ENCODE measurements at places on chromosomes 12 and 14.

GRCh38 chr12:25422241-25422640 lies 130.8 kb downstream of the LMNTD1 start:
- no peak for DNase-seq

DNA sequence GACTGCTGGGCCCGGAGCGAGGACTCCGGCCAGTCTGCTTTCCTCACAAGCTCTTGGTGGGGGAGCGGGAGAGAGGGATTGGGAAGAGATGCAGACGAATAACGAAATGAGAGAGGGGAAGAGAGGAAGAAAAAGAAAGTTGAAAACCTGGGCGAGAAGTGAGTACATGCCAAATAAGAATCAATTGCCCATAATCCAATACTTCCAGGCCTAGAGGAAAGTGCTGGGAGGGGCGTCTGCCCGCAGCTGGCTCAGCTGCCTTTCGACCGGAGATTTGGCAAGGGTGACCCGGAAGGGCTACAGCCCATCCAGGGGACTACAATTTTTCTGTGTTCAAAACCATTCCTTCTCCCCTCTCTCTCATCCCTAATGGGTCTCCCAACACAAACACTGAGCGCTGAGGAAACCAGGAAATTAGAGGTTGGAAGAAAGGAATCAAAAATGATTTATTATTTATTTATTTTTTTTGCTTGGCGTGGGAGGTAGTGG lies 4.9 kb downstream of the NKX2-1 start:
- DNase-seq, result peak; percentile 16

GRCh38 chr12:76611533-76611932 lies 52.0 kb upstream of the OSBPL8 start:
- DNase-seq, result no peak

DNA sequence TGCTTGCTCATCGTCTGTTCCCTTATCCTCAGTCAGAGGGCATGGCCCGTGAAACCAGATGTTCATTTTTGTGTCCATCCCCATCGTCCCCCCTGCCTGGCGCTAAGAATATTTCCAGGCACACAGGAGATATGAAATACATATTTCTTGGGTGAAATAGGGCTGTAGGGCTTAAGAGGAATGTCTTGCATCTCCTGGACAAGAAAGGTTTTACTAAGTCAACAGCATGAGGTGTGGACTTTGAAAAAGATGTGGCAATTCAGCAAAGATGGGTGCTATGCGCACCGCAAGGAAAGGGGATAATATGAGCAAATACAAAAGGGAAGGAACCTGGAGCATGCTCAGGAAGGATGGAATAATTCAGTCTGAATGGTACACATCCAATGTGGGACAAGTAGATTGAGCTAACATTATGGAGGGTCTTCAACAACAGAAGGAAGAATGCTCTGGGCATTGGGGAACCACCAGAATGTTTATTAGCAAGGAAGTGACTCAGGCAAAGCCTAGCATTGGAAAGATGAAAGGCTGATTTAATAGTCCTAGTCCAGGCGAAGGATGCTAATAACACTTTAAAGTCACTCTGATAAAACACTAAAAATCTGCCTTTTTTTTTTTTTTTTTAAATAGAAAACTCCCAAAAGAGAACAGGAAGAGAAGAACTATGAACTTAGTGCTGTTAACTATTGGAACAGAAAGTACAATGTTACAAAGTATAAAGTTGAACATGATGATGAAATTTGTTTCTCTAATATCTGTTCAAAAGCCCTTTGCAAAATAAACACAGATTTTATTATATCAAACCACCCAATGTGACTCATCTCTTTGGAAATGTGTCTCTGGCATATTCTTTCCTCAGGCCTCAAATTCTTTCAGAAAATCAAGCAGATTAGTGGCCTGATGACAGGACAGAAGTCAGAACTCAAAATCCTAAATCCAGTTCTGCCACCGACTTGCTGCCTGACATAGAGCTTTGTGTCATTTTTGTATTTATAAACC lies 449.5 kb downstream of the BCAT1 start:
- no peak for DNase-seq

- DNase-seq, result no peak
Observed at GRCh38 chr14:22535916-22536315, 53.1 kb downstream of the DAD1 start.

GRCh38 chr12:99985129-99985570 lies 414 bp upstream of the ANKS1B start:
- no peak for DNase-seq

DNA sequence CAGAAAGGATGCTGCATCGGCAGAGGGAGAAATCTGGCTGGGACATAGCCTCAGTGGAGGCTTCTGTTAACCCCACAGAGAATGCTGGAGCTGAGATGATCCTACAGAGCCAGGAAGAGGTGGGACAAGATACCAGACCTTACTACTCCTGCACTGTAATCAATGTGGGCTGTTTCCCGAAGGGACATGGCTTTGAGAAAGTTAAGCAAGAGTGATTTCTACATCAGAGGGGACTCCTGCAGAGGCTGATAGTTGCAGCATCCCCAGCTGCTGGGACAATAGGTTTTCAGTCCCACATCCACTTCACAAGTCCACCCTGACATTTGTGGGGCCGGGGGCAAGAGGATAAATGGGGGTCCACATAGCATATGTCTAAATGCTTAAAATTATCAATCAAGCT lies 22.5 kb upstream of the CMKLR1 start:
- no peak for DNase-seq

DNA sequence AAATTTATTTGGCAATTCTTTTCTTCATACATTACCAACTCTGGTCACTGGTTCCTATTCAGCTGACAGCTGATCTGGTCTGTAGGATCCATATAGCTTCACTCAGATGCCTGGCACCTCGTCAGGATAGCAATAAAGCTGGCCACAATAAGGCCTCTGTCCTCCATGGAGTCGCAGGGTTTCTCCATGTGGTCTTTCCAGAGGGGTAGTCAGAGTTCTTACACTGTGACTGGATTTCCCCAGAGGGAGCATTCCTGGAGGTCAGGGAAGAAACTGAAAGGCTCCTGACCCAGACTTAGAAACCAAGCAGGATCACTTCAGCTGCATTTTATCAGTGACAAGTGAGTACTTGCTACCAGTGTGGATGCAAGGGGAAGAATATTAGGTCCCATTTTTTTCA lies 34.9 kb upstream of the SIX1 start:
- no peak for DNase-seq

DNA sequence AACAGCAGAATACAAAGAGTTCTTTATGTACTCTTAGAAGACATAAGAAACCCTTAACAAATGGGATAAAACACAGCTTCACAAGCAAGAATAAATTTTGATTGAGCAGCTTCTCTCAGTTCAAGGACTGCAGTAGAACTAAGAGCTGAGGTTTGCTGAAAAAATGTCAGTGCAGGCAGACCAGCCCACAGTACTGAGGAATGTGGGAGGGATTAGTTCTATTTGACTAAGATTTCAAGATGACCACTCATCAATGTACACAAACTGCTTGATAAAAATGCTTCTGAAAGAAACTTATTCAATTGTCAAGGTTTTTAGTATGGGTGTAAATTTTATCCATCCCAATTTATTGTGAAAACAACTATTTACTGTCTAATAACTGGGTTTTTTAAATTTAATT lies 138.4 kb downstream of the SEC23A start:
- no peak for DNase-seq

DNA sequence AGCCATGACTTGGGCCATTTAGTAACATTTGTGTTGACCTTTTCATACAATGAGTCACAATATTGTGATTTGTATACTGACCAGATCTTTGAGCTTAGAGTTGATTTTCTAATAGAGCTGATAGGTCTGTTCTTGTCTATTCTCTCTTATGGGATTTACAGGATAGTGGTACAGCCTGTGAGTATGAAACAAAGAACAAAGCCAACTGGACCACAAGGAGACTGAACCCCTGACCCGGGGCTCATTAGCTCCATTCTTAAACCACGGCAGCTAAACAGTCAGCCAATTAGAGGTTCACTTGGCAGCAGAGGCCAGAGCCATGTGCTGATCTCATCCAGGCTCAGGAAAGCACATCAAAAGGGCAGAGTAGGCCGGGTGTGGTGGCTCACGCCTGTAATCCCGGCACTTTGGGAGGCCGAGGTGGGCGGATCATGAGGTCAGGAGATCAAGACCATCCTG lies 59.1 kb upstream of the GNPNAT1 start:
- DNase-seq, result no peak

DNA sequence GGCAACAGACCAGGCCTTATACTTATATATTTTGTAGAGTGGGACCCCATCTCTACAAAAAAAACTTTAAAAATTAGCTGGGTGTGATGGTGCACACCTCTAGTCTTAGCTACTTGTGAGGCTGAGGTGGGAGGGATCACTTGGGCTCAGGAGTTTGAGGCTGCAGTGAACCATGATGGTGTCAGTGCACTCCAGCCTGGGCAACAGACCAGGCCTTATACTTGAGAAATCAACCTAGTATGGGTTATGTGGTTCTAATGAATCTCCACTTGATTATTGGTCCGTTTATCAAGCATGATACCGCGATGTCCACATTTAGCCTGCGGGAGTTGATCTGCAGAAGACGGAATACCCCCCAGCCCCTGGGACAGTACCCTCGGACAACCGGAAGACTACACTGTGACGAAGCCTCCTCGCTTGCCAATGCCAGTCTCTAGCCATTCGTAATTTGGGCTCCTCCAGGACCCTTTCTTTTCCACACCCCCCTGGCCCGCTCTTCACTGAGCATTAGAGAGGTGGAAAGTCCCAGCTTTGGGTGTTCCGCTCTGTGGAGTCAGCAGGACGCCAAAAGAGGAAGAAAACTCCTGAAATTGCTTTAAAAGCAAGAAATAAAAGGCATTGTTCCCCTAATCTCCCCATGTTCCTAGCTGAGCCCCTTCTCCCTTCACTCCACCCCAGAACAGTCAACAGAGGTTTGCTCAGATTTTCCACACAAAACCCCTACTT lies 19.4 kb downstream of the LTBP2 start:
- DNase-seq, result no peak

- DNase-seq, result no peak
Observed at GRCh38 chr12:107605293-107605692, 80.3 kb upstream of the PWP1 start.

DNA sequence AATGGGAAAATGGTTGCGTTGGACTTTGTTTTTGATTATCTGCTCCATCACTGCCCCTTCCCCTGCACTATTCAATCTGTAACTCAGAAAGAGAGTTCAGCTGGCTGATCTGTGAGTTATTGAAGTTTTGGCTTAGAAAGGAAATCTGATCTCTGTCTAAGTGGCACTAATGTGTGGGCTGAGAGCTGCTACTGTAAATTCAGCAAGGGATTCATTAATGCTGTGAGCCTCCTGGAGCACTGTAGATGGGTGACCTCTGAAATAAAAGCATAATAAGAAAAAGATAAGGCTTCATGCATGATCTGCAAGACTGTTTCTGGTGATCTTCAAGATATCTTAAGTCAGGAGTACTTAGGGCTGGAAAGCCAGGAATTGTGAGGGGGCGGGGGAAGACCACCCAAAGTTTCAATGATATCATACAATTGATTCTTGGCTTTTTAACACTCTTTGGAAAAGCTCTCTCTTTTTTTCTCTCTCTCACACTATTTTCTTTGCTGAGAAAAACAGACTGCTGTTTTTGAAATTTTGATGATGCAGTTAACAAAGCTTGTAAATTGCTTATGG lies 101.1 kb downstream of the C12orf75 start:
- DNase-seq, result no peak

GRCh38 chr12:10170216-10170615 lies 1.7 kb downstream of the OLR1 start:
- no peak for DNase-seq

DNA sequence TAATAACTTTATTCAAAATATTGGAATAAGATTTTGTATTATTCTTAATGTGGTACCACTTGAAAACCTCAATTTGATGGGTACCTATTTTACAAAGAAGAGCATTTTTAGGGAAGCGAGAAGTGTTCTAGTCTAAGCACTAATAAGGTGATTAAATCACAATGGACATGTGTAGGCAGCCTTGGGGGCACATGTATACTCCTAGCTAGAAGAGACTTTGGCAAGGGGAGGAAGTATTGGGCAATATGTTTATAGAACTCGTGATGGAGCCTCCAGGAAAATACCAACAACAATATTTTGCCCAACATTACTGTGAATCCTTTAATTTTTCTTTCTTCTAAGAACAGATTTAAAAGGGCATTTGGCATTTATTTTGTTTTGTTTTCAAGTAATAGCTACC lies 280.3 kb downstream of the ADAMTS20 start:
- DNase-seq, result no peak

- no peak for DNase-seq
Observed at GRCh38 chr12:110896559-110896958, 23.8 kb downstream of the MYL2 start.

- DNase-seq, result no peak
Observed at GRCh38 chr12:11764837-11765236, 115.4 kb downstream of the ETV6 start.

DNA sequence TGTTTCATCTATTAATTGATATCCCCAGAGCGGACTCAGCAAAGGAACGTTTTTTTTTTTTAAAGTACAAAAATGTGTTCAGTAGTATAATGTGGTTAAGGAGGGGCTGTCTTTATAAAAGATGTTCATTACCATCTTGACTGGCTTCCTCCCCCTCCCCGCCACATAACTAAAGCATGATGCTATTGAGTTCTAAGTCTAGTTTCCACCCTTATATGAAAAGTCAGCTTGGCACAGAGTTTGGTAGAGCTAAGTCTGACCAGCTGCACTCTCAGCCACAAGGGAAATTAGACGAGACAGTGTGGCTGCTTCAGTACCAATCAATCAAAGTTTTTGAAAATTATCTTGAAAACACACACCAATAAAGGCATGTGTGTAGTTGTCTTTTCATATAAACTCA lies 1.9 kb upstream of the MYBPC1 start:
- no peak for DNase-seq

DNA sequence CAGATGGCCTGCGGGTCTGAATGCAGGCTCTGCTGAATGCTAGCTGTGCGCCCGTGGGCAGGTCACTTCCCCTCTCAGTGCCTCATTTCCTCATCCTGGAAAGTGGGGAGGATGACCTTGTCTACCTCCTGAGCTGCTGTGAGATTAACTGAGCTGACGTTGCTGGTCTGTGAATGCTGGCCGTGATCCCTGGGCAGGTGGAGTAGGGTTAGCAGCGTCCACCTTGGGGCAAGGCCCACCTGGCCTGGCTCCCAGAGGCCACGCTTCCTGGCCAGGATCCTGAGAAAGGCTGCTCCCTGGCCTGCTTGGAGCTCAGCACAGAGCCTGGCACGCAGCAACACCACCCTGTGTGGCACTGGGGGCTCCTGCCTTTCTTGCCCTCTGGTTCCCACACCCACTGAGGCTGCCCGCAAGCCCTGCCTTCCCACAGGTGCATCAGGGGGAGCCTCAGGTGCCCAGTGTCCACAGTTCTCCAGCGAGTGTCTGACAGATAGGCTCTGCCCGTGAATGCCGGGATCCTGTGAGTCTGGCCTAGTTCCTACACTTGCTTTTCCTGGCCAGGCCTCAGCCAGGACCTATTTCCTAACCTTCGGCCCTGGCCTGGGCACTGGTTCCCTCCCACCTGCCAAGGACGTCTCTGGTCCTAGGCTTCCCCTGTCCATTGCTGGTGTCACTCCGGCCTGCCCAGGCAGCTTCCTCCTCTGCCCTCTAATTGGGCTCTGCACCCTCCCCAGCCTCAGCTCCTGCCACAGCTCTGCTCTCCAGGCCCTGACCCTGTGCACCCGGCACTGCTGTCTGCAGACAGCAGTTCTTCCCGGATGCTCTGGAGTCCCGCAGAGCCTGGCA lies 37.2 kb upstream of the TDRD9 start:
- DNase-seq, result no peak
